BE2C (cell line): ENCODE measurements at places on chromosomes 7 and 10.

DNA sequence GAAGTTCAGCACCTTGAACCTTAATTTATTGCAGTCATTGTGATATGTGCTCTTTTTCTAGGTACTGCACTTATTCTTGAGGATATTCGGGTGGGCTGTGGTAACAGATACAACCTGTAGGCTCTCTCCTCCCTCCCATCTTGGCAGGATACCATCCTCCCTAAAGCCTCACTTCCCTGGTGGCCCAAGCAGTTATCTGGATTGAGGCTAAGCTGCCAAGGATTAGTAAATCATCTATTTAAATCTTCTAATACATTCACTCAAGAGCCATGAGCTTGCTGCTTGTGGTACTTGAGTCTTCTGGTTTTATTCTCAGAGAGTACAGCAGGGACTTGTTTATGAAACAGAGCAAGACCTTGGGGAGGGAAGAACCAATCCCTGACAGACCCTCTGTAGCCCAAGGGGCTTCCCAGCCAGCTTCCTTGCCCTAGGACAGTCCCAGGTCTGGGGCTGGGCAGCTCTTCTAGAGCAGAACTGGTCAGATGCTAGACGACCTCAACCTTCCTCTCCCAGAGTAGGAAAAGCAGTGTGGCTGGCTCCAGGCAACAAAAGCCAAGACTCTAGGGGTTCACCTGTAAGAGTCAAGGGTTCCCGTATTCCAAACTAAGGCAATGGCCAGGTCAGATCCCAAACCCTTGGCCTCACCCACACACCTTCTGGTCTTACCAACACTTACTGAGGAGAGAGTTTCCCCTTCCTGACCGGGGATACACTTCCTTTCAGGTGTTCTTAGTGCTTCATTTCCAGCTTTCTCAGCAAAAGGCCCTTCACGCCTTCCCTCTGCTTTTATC lies 21.3 kb downstream of the WNT8B start:
- DNase-seq, result no peak

DNA sequence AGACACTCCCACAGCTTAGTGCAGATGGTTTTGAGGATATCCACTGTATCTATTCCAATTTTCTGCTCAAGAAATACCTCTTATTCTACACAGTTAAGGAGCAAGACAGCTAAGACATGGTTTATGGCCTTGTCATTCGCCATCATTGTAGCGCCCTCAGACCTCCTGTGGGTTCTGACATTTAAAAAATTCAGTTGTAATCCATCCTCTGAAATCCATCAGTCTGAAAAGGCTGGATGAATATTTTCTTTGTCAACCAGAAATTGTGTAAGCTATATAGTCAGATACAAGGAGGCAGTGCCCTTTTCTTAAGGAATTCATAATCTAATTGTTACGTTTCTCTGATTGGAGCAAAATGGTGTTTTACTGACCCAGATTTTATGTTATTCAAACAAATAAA lies 353.6 kb downstream of the GALNT17 start:
- no peak for DNase-seq

DNA sequence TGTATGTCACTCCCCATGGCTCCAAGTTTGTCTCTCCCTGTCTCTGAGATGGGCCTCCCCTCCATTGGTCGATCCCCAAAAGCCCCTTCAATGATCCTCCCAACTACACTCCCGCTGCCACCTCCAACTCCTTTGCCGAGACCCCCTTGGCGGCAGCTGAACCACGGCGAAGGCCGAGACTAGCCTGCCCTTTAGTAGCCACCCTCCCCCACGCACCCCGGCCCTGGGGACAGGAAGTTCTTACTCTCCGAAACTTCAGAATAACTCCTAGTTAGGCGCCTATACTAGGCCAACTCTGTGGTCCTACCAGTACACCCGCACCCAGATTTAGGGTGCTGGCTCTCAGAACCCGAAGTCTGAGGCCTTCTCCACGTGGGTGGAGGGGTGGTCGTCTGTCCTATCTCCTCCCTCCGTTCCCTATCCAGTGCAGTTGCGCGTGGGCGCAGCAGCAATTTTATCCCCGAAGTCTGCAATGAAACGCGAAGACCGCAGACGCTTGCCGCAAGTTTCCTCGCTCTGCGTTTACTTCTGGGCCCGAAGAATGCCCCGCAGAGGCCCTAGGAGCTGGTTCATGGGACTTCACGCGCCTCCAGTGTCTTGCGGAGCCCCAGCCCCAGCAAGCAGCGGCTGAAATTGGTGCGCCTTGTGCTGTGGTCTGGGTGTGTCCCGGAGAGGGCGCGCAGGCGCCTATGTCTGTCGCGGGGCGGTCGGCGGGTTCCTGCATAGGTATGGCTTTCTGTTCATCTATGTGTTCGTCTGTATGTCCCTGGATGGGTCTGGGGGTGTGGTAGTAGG lies 82.6 kb upstream of the SLF2 start:
- DNase-seq, result no peak

DNA sequence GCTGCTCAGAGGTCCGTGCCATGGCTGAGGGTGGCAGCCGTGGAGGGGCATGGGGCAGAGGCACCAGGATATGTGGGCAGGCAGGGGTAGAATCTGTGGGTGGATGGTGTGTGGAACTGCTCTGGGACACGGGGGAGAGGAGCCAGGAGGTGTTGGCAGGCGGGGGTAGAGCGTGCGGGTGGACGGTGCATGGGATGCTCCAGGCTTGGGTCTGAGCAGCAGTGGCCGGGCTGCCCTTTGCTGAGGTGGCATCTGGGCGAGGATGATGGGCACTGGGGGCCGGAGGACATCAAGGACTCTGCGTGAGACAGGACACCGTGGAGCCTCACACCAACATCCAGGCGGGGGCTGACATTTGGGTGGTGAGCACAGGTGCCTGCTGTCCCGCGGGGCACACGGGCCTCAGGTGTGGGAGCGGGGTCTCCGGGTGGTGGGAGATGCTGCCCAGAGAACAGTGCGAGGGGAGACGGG lies 46.2 kb downstream of the JAKMIP3 start:
- no peak for DNase-seq

DNA sequence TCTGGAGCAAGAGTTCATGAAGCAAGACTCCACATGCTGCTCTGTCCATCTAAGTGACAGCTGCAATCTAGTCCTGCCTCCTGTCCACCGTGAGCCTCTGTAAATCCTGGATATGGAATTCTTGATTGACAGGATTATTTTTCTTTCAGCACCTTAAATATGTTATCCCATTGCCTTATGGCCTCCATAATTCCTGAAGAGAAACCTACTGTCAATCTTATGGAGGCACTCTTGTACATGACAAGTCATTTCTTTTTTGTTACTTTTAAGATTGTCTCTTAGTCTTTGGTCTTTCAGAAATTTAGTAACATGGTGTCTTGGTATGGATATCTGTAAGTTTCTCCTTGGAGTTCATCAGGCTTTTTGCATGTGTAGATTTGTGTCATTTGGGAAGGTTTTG lies 82.8 kb downstream of the NPSR1 start:
- no peak for DNase-seq

GRCh38 chr10:35353395-35353794 lies 17.1 kb downstream of the CCNY start:
- no peak for DNase-seq

GRCh38 chr7:23220690-23221305 lies 25.8 kb upstream of the GPNMB start:
- DNase-seq, result no peak

DNA sequence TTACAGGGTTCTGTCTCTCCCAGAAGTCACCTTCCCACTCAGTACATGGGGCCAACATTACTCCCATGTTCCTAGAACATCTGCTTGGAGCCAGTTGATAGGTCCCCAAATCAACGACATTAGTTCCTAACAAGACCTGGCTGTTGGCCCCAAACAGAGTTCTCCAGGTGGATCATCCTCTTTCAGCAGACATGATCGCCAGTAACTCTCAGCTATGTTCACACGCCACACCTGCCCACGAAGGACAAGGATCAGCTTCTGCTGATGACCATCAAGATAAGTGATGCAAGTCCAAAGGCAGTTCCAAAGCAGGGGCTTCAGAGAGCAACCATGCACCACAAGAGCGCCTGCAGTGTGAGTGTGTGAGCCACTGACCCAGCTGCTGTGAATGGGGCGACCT lies 11.0 kb downstream of the ZNF777 start:
- DNase-seq, result no peak

GRCh38 chr10:125112697-125113494 lies 47.5 kb downstream of the CTBP2 start:
- no peak for DNase-seq

DNA sequence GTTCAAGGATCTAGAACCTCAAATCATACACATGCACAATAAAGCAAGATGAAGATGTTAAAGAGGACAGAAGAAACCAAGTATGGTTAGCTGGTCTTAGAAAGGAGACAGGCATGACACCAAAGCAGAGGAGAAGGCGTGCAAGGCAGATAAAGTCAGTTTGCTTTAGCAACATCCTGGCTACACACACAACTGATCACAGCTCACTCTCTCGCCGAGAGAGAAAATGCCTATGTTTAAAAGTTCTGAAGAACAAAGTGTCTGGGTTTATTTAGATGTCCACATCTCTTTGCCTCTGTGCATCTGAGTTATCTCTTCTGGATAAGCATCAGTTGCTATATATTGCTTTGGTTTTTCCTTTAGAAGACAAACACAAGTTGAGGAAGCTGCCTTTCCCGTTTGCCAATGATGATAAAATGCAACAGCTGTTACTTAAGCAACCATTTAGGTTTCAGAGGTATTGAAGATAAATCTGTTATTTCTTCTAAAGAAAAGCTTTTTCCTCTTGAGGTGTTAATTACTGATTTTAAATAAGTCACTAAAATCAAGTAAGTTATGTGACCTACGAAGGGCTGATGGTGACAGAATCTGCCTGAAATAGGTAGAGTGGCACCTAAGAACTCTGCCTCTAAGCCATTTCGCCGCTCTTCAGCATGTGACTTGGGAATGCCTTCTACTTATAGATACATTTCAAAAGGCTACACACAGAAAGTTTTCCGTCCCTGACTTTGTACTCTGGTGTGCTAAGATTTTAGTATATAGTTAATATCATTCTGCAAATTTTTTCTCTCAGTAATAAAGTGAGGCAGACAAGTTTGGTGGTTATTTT lies 146.2 kb upstream of the ASAH2 start:
- DNase-seq, result no peak

GRCh38 chr7:134129856-134130523 lies 2.9 kb downstream of the LRGUK start:
- no peak for DNase-seq

GRCh38 chr10:1611936-1612550 lies 125.3 kb downstream of the ADARB2 start:
- DNase-seq, result no peak

DNA sequence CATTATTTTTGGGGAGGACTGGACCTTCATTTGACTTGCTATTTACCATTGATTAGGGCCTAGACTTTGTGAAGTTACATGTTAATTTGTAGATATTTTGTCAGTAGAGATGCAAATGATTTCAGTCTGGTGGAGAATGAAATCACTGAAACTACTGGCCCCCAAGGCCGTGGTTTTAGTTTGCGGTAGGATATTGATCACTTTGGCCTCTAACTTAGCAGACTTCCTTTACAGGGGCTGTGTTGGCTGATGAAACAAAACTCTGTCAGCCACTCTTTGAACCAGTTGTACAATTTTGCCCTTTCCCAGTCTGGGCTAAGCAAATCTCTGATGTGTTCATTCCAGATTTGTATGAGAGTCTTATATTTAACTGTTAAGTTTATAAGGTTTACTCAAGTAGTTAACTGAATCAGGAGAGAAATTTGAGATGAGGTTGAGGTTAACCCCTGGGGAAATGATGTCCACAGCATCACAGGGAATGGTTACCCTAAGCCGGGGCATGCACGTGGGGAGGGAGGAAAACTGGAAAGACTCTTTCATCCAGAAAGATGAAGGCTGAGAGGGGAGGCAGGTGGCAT lies 105.7 kb upstream of the INSIG1 start:
- no peak for DNase-seq

GRCh38 chr10:67664942-67665341 lies 31.1 kb downstream of the CTNNA3 start:
- DNase-seq, result no peak

DNA sequence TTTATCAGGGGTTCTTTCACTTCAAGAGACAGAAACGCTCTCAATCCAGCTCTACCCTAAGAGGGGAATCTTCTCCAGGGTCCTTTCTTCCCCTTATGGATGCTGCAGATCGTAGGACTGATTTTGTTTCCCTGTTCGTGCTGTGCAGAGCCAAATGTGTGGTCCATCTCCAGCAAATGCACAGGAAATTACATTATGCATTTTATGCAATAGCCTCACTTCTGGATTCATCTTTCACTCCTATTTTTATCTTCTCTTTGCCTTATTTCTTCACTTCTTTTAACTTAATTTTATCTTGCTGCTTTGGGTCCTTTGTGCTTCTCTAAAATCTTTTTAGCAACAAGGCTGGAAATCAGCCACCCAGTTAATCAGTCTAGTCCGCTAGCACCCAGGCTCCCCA lies 184.5 kb upstream of the INHBA start:
- DNase-seq, result no peak

DNA sequence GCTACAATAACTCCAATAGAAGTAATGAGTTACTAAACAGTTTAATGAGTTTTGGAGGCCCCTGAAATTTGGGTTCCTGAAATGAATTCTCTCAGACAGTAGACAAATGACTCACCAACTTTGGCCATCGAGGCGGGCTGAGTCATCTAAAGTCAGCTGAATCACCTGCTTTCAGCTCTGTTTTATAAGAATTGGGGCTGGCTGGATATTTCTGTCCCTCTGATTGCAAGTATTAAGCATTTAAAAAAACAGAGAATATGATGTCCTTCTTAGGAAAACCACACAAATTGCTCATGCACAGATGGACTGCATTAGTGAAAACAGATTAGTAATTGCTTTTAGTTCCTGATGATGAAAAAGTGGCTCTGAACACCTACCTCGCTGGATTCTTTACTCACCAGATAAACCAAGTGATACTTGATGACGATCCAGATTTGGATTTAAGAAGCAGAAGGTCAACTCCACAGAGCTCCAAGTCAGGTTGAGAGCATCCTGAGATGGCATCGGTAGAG lies 59.1 kb downstream of the ZNF365 start:
- DNase-seq, result no peak

GRCh38 chr7:136496551-136496950 lies 371.9 kb upstream of the CHRM2 start:
- no peak for DNase-seq

- no peak for DNase-seq
Observed at GRCh38 chr10:47233631-47234030, 66.4 kb upstream of the GDF10 start.

- DNase-seq, result peak; percentile 69
Observed at GRCh38 chr7:20403331-20403730, 72.6 kb downstream of the ITGB8 start.

DNA sequence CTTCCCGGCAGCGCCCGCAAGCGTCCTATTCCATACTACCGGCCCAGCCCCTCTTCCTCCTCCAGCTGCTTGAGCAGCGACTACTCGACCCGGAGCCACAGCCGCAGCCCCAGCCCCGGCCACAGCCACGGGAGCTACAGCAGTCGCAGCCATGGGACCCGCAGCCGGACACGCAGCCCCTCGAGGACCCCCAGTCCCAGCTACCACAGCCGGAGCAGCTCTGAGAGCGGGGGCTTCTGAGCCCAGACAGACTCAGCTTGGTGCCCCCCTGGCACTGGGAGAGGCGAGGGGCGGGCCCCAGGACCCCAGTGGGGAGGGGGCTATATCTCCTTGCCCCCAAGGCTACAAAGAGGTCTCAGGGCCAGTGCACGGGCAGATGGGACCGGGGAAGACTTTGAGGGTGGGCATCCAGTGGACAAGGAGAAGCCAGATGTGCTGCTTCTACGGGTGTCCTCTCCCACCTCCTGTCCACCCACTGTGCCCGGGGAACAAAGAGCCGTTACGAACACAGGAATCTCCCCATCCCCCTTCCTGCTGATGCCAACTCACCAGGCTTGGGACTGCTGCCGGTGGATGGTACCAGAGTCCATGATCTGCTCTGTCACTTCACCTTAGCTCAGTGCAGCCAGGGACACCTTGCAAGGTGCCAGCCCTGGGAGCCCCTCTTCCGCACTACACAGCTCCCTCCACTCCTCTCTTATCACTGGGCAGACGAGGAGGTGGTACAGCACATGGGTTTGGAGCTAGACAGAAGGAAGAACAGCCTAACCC lies 16.7 kb upstream of the HSPB1 start:
- no peak for DNase-seq
